ENCODE measurements at places on chromosomes 6 and 20. TPM values are rescaled to one million over a fixed set of nuclear protein-coding genes. Genes with fewer than 3 reads are reported as not detected.
A peak's percentile ranks its signal among the peaks of the same experiment; 100 is the strongest.

HIVEP2 gene
- 15.9 TPM for total RNA-seq

PLN gene
- total RNA-seq, result 2.0 TPM

GRCh38 chr6:251920-252319 lies 40.4 kb upstream of the DUSP22 start:
- no peak for DNase-seq

RPP21 gene
- total RNA-seq, result 30.2 TPM

- no peak for DNase-seq
Observed at GRCh38 chr6:62400521-62401259, 114.7 kb upstream of the KHDRBS2 start.

- no peak for DNase-seq
Observed at GRCh38 chr20:25369529-25369928, 21.1 kb downstream of the ABHD12 start.

DNA sequence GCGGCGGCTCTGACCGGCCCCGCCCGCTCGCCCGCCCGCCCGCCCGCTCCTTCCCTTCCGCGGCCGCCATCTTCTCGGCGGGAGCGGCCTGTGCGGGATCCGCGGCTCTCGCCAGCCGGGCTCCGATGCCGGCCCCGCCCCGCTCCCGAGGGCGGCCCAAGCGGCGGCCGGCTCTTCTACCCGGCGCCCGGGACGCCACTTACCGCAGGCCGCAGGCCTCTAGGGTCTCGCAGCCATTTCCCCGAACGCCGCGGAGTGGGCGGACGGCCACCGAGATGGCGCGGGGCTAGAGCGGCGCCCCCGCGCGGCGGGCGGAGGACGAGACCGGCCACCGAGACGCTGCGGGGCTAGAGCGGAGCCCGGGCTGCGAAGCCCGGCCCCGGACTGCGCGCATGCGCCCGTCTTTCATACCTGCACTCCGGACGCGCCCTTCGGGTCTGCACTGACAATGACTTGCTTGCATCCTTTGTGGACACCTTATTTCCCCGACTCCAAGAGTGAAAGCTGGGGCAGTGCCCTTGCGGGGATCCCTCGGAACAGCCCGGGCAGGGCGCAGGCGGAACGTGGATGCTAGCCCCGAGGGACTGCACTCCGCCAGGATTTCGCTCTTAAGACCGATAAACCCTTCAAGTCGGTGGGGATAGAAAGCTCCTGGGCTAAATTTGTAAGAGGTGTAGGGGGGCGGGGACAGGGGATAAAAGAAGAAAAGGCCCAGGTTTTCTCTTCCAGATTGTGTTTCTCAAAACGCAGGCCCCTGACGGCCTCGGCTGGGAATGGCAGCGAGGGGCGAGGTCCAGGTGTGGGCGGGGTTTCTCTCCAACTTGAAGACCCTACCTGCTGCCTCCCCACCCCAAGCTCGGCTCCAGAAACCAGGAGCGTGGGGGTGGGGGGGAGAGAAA lies at the start of gene DIDO1:
TSS of gene DIDO1 (minus strand) at position 277 of the 899 bp plus-strand sequence.
- peak; percentile 81 for DNase-seq

MEP1A gene
- total RNA-seq, result not detected

SIM1 gene
- total RNA-seq, result not detected

GRCh38 chr6:137873273-137873762 lies 6.3 kb downstream of the TNFAIP3 start:
- peak; percentile 96 for DNase-seq

DNA sequence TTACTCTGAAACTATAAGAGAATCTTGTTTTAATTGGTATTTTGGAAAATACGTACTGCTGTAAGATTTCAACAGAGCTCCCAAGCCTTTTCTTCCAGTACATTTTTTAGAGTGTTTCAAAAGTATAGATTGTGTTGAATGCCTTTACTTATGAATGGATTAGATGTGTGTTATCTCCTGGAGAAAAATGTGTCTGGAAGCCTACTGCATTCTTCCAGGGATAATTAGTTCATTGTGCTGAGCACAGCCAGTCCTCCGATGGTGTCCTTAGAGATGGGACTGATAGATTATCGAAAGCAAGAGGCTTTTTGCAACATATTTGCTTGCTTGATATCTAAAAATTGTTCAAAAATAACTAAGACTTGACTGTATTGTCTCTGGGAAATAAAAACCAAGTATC lies 114.2 kb downstream of the PLEKHG1 start:
- DNase-seq, result peak; percentile 33

PRR18 gene
- total RNA-seq, result not detected

DNA sequence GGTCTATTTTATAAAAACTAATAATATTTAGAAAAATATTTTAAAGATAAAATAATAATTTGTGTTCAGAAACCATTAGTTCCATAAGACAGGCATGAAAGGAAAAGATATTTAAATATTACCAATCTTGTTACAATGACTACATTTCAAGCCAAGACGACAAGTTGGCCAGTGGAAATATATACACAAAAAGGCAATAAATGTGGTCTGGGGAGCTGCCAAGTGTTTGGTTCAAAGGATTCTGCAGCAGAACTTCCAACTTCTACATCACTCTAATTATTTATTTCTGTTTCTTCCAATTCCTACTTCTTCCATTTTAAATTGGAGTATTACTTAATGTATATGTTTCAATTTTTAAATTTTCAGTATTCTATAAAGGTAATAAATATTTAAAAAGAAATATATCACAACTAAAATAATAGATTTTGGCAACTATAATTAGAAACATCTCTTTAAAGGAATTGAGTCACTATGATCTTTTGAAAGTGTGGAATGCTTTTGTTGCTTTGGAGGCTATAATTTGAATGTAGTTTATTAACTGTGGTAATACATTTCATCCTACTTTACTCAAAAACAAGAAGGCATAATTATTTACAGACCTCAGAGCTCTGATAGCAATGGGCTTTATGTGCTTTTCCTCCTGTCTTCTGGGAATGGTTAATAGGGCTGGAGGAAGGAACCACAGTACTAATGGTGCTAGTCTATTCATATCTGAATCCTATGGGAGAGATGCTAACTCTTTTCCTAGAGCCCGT lies 129.7 kb upstream of the FAM184A start:
- DNase-seq, result peak; percentile 90

GRCh38 chr20:23476015-23476754 lies 14.7 kb upstream of the CST8 start:
- no peak for DNase-seq

SNPH gene
- total RNA-seq, result 18.5 TPM

SIRPD gene
- total RNA-seq, result not detected

GRCh38 chr20:13139459-13140150 lies 81.5 kb upstream of the ISM1 start:
- DNase-seq, result no peak

DNA sequence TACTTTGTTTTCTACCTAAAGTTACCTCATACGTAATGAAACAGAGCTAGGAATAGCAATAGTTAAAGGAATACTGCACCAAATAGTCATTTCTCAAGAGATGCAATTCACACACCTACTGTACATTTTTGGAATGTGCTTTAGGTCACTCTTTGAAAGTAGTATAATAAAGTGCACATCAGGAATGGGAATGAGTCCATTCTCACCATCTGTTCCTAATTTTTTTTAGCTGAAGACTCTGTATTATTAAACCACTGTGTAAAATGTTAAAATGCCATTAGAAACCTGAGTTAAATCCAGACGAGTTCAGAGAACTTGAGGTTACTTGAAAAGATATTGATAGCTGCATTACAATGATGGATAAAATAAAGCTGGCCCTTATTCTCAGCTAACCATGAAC lies 51.9 kb upstream of the EPHA7 start:
- no peak for DNase-seq

TCF15 gene
- total RNA-seq, result not detected

DNA sequence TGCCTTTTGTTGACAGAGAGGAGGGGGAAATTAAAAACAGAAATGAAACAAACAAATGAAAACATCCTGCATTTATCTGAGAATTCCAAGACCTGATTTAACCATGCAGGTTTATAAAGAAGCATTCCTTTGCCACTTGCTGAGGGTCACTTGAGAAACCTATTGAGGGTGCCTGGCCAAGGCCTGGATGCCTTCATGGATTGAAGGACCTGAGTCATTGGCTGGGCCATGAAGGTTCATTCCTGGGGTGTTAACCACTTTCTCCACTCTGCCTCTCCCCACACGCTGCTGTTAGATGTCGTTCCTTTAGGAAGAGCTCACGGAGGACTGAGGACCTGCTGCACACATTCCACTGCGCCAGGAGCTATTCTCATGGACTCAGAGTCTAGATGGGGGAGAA lies 49.7 kb downstream of the DAAM2 start:
- peak; percentile 71 for DNase-seq
